Stimulated activated CD8-positive, alpha-beta memory T cell treated with anti-CD3 and anti-CD28 coated beads, Interleukin-12 subunit alpha, Interleukin-12 subunit beta, amount 100 ng/mL, for 4 hours (primary cell): ENCODE measurements at places on chromosomes 3 and 15.

GRCh38 chr15:66043264-66043663 lies 174.0 kb downstream of the RAB11A start:
- DNase-seq = no peak

- DNase-seq = no peak
Observed at GRCh38 chr15:28952666-28953491, 67.1 kb downstream of the APBA2 start.

- no peak for DNase-seq
Observed at GRCh38 chr15:51289290-51289689, 49.1 kb downstream of the CYP19A1 start.

DNA sequence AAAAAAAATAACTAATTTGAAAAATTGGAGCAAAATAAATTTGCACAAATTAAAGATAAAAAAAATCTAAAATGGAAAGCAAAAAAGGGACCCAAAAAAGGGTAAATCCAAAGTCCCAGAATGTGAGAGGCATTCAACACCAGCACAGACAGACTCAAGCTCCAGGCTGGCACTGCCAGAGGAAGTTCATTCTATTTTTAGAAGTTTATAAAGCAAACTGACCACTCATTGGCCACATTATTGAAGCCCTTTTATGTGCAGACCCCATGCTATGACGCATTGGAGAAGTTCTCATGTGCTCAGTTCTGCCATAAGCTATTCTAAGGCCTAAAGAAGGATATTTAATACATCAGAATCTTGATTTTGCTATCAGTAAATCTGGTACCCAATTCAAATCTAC lies 17.6 kb upstream of the BOC start:
- DNase-seq = no peak

GRCh38 chr3:81554801-81555200 lies 206.6 kb downstream of the GBE1 start:
- no peak for DNase-seq

- no peak for DNase-seq
Observed at GRCh38 chr15:43523646-43524045, 6.2 kb downstream of the MAP1A start.

- DNase-seq = no peak
Observed at GRCh38 chr3:89312141-89312540, 204.7 kb downstream of the EPHA3 start.

GRCh38 chr3:100104442-100104798 lies 9.9 kb downstream of the FILIP1L start:
- no peak for DNase-seq

- DNase-seq = no peak
Observed at GRCh38 chr3:8678751-8679150, 34.2 kb upstream of the SSUH2 start.

GRCh38 chr15:89948796-89949195 lies 36.0 kb upstream of the ARPIN start:
- no peak for DNase-seq

DNA sequence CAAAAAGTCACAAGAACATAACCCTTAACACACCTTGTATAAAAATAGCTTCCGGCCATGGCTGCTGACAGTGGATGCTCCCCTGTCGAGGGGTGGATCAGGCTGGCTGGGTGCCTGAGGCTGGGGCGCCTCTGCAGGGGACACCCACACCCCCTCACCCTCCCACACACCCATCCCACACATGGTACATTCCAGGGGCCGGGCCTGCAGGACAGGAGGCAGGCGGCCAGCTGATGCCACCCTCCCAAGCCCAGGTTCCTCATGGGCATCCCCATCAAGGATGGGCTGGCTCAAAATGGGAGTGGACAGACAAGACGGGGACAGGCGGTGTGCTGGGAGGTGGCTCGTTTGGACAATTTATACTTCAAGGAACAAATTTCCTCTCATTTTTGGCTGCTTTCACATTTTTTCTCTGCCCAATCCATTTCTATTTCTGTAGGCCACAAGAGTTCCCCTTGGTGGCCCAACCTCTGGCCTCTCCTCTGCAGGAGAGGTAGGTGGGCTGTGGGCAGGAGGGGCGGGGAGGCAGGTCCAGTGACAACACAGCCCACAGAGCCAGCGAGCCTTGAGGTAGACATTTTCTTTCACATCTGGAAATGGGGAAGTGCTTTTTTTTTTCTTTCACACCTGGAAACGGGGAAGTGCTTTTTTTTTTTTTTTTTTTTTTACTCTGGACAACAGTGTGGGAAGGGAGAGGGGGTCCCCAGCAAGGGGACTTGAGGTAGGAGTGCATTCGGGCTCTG lies 23.3 kb downstream of the RNU5B-1 start:
- no peak for DNase-seq

DNA sequence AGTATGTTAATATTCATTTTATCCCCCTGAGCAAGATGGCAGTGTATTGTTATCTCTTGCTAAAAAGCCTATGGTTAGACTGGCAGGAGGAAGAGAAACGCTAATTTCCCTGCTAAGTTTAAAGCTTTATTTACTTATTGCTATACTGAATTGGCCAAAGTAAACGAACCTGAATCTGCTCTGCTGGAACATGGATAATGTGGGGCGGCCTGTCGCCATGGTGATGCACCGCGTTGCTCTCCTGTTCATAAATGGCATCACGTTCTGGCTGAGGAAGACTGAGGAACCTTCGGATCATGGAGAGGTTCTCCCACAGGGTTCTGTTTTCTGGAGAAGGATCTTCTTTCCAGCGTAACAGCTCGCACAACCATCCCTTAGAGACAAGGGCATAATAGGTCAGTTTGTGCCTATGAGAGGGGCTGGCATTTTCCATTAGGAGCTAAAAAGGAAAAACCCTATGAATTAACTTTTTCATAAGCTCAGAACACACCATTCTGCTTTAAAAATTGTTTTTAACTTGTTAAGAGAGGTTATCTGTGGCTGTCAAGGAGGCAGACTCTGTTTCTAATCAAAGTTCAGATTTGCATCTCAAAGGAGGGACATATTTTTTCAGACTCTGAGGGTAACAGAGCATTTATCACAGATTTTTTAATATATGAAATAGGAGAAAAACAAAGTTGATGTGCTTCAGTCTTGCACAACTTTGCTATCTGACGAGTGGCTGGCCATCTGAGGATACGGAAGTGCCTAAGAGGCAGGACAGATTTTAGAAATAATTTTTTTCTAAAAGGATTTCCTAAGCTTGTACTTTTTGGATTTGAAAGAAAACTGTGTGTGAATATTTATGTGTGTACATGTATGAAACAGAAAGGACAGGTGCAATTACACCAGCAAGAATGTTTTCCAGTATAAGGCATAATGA lies 73.1 kb downstream of the SATB1 start:
- DNase-seq = no peak

- DNase-seq = no peak
Observed at GRCh38 chr3:133883641-133884040, 12.0 kb downstream of the RAB6B start.

GRCh38 chr3:183506674-183507320 lies 48.7 kb downstream of the KLHL6 start:
- DNase-seq = no peak

DNA sequence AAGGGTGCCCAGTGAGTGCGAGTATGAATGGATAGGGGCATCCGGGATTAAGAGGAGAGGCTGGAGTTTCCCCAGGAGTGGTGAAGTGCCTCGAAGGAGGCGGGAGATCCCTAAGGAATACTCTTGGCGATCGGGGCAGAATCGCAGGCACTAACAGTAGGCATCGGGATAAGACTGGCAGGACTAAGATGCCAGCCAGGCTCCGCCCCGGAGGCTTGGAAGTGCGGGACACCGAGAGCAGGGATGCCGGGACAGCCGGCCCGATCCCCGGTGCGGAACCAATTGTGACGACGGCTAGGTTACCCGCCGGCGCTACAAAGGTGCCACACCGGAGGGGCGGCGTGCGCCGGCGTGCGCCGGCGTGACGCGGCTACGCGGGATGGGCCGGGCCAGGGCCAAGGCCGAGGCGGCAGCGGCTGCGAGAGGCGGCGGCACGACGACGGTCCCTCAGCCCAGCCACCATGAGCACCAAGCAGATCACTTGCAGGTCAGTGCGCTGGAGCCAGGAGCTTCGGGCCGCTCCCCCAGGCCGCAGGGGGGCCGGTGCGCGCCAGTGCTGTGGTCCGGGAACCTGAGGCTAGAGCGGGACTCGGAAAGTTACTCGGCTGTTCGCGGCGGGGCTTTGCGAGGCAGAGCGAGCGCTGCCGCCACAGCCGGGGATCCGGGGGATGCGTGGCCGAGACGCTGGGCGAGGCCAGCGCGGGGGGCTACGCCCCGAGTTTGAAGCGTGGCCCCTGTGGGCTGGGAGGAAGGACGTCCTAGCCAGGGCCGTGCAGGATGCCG lies at the start of gene MKRN2:
Gene MKRN2 (plus strand): TSS at position 398 of the 783 bp plus-strand sequence. CDS start 64 bp downstream, at position 462.
- peak; percentile 80 for DNase-seq

GRCh38 chr15:48754011-48754410 lies 56.9 kb downstream of the CEP152 start:
- no peak for DNase-seq

- DNase-seq = peak; percentile 2
Observed at GRCh38 chr3:4351164-4351855, 48.1 kb downstream of the SETMAR start.

GRCh38 chr15:79078763-79079410 lies 11.7 kb downstream of the RASGRF1 start:
- DNase-seq = no peak

GRCh38 chr3:115071601-115072000 lies 75.5 kb downstream of the ZBTB20 start:
- no peak for DNase-seq

GRCh38 chr15:97960364-97961066 lies at the start of gene ARRDC4:
ARRDC4 (plus strand) TSS chr15:97960703; CDS start chr15:97960862, 159 bp downstream.
- DNase-seq = peak; percentile 95

GRCh38 chr15:60557191-60557618 lies 78.3 kb upstream of the ICE2 start:
- DNase-seq = no peak

- DNase-seq = no peak
Observed at GRCh38 chr3:116981089-116981488, 271.5 kb downstream of the TUSC7 start.

GRCh38 chr3:149618151-149619123 lies 39.4 kb downstream of the WWTR1 start:
- DNase-seq = no peak

DNA sequence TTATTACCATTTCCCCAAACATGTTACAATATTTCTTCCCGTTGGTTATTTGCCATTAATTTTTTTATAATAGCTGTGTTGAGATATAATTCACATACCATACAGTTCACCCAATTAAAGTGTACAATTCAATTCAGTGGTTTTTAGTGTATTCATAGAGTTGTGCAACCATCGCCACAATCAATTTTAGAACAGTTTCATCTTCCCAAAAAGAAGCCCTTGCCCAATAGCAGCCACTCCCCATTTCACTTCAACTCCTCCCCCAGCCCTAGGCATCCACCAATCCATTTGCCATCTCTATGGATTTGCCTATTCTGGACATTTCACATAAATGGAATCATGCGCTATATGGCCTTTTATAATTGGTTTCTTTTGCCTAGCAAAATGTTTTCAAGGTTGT lies 225.1 kb downstream of the EPHB1 start:
- DNase-seq = no peak

GRCh38 chr3:114079761-114080160 lies 23.2 kb downstream of the QTRT2 start:
- DNase-seq = no peak

- no peak for DNase-seq
Observed at GRCh38 chr15:101445562-101446517, 43.7 kb downstream of the PCSK6 start.

DNA sequence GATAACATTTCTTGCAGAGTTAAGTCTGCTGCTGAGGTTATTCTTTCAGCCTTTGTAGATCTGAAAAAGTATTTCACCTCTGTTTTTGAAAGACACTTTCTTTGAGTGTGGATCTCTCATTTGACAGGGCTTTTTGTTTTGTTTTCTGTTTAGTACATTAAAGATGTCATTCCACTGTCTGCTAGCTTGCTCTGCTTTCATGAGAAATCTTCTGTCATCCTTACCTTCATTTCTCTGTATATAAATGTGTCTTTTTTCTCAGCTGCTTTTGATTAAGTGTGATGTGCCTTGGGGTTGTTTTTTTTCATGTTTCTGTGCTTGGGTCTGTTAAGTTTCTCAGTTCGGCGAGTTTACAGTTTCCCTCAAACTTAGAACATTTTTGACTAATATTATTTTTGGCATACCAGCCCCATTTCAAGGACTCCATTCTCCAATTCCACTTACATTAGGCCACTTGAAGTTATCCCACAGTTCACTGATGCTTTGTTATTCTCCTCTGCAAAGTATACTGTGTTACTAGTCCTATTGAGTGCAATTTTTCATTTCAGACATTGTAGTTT lies 43.9 kb upstream of the CA12 start:
- DNase-seq = no peak

GRCh38 chr3:72520690-72521308 lies 327.4 kb downstream of the SHQ1 start:
- no peak for DNase-seq

DNA sequence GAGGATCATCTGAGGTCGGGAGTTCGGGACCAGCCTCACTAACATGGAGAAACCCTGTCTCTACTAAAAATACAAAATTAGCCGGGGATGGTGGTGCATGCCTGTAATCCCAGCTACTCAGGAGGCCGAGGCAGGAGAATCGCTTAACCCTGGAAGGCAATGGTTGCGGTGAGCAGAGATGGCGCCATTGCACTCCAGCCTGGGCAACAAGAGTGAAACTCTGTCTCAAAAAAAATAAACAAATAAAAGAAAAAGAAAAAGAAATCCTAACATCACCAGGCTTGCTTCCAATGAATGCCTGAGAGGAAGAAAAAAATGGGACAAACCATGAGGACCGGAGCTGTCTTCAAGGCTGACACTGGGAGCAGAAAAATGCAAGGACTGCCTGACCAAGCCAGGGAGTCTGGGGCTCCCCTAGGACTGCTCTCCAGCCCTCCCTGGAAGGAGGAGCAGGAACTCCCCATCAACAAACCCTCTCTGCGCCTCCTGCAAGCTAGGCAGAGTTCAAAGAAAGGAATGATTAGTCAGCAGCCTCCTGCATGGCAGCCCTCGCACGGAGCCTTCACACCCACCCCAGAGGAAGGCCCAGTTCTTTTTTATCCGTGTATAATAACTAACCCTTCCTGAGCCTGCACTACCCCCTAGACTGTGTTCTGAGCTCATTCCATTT lies 55.4 kb downstream of the NUP210 start:
- DNase-seq = no peak

DNA sequence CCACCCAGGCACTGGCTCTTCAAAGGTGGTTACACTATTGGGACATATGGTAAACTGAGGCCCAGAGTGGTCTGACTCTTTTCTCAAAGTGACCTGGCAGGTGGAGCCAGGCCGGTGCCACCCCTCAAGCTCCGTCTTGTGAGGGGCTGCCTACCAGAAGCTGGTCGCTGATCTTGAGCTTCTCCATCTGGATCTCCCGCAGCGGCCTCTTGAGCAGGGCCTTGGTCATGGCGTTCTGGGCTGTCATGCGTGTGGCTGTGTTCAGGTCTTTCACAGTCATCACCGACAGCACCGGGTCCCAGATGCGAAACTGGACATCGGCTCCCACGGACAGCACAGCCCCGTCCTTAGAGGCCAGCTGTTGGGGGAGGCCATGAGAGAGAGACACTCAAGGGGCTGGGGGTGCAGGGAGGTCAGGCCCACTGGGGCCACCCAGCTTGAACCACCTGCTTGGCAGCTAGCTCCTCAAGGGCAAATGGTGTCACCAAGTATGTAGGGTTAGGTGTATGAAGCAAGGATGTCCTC lies 3.6 kb downstream of the STOML1 start:
- no peak for DNase-seq

- DNase-seq = no peak
Observed at GRCh38 chr3:126132751-126133511, 47.5 kb downstream of the ALDH1L1 start.

GRCh38 chr3:177089110-177089509 lies 108.2 kb downstream of the TBL1XR1 start:
- DNase-seq = no peak
